Left hindlimb (tissue), 1 donor: ENCODE measurements at places on chromosomes 1 and 21.

- DNase-seq = no peak
These were observed 33.6 kb downstream of the CD55 start for GRCh38 chr1:207355060-207355459.

GRCh38 chr1:180280617-180281016, 50.6 kb downstream of the LHX4 start:
- DNase-seq = no peak

GRCh38 chr21:36384885-36385232, 333 bp upstream of the CHAF1B start:
- DNase-seq = no peak

DNA sequence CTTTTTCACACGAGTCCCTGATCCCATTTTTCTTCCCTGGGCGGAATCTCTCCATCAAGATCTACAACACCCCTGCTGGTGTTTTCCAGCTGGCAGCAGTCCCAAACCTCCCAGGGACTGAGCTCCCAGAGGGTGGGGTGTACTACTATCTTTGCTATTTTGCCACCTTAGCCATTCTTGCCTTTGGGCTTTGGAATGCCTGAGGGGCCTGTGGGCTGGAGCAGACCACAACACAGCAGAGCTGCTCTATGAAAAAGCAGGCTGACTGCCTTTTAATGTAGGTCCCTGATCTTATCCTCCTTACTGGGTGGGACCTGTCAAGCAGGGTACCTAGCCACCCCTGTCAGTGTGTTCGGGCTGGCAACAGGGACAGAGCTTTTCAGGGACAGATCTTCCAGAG, 91.9 kb downstream of the KCNT2 start:
- DNase-seq = no peak

DNA sequence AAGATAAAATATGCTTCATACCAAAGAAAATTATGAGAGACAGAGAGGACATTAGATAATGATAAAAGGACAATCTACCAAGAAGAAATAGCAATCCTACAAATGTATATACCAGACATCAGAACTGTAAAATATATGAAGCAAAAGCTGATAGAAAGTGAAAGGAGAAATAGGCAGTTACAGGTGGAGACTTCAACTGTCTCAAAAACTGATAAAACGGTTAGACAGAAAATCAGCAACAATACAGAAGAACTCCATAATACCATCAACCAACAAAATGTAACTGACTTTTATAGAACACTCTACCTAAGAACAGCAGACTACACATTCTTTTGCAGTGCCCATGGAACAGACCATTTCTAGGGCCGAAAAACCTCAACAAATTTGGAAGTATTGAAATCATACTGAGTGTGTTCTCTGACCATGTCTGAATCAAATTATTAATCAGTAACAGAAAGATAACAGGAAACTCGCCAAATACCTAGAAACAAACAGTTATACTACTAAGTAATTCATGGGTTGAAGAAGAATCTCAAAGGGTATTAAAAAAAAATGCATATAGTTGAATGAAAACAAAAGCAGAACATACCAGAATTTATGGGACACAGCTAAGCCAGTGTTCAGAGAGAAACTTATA, 132.1 kb downstream of the RPS6KC1 start:
- DNase-seq = no peak

GRCh38 chr1:215004121-215004827, 78.3 kb upstream of the KCNK2 start:
- DNase-seq = peak; percentile 46

DNA sequence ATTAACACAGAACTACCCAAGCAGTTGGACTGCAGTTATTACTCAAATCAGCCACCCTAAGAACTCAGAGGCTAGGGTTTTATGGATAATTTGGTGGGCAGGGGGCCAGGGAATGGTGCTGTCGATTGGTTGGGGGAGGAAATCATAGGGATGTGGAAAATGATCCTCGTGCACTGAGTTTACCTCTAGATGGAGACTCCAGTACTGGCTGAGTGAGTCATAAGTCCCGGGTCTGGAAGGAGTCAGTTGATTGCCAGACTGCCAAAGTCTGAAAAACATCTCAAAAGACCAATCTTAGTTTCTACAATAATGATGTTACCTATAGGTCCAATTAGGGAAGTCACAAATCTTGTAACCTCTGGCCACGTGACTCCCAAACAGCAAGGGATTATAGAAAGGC, 257.5 kb upstream of the PRMT6 start:
- DNase-seq = no peak

DNA sequence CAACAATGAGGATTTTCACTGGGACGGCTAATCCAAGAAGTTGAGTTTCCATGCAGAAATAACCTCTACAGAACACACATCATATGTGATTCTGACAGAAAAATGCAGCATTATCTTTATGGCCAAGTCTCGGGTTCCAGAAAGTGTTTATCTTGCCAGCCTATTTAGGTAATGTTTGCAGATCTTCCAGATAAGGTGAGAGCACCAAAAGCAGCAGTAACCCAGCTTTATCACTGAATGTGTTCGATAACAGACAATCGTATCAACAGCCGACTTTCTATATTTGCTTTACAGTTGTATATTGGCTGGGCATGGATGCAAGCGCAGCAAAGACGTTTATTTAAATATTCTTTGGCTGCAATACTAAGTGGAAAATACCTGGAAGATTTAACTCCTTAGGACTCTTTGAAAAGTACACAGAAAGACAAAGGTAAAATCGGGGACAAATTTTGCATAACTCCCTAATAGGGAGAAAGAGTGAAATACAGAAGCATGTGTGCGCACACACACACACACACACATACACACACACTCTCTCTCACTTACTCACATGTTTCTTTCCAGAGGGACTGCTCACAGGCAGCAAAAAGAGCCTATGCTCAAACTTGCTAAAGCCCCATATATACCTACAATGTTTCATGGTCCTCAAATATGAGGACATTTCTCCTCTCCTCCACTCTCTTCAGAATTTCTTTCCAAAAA, 3.0 kb upstream of the CTSK start:
- no peak for DNase-seq

DNA sequence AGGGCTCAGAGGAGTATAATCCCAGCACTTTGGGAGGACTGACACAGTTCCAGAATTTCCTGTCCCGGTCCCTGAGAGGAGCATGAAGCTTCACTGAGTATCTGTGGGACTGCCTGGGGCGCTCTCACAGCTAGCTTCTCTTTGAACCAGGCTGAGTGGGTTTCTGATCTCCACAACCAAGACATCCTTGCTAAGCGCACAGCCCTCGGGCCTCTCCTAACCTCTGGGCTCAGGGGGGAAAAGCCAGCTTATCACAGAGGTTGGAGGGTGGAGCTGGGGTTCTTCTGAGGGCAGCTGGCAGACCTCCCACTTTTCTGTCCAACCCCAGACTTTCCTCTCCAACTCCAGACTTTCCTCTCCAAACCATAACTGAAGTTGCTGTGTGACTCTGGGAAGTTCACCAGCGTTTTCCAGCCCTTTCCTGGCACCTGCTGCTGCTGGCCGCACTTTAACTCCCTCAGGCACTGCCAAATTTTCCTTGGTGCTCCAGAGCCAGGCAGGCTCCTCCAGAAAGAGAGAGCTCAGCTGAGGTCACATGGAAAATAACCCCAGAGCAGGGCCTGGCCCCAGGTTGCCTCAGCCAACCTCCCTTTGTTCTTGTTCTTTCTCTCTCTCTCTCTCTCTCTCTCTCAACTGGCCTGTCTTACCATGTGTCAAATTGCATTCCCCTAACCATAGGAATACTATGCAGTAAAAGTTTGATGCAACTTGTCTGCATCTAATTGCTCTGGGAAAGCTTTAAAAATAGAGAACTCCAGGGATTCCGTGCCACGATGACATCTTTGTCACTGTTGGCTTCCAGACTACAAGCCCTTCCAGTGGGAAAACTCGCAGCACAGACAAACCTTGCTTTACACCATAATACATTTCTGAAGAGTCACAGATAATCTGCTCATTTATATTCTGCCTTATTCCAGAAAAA, 49.5 kb downstream of the OLFML2B start:
- DNase-seq = peak; percentile 67

- DNase-seq = no peak
These were observed 42.7 kb upstream of the SLC22A15 start for GRCh38 chr1:115933625-115934024.

DNA sequence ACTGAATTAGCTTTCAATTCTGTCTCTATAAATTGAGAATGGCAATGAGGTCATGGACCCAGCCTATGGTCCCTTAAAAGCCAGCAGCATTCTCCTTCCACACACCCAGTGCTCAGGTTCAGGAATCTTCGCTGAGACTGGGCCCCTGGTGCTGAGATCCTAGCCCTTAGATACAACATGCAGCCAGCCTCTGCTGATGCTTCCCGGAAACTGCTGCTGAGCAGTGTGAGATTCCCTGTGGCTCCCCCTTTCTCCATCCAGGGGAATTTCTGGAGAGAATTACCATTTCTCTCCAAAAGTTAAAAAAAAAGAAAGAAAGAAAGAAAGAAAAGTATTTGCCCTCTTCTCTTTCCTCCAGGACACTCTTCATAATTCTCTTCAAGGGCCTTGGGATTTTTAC, 31.7 kb upstream of the RALGPS2 start:
- no peak for DNase-seq

DNA sequence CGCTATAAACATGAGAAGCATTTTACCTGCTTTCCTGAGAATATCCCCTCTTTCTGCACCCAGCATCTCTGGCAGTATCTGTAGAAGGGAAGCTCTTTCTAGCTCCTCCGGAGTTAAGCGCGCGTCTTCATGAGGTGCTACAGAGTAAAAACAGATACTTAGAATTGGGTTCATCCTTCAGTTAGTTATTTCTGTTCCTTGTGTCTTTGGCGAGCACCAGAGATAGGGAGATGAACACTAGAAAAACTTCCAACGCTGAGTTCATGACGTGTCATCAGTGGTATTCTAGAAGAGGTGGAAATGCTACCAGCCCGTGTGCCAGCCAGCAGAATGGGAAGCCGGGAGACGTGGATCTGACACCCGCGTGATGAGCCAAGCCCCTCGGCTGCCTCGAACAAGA, 2.1 kb downstream of the UTS2 start:
- no peak for DNase-seq

DNA sequence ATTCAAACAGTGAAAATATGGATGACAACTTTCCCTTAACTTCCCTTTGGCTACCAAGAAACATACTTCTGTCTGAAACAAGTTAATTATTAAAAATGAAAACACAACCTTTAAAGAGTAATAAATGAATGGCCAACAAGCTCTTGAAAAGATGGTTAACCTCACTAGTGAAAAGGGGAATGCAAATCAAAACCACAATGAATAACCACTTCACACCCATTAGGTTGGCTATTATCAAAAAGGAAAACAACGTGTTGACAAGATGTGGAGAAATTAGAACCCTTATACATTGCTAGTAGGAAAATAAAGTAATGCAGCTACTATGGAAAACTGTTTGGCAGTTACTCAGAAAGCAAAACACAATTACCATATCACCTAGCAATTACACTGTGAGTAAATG, 14.1 kb downstream of the COP1 start:
- DNase-seq = no peak

GRCh38 chr1:221782477-221782876, 40.6 kb upstream of the DUSP10 start:
- DNase-seq = no peak

GRCh38 chr1:36463463-36463802, 751 bp downstream of the MRPS15 start:
- no peak for DNase-seq

- DNase-seq = no peak
These were observed 14.1 kb upstream of the TRAPPC10 start for GRCh38 chr21:43997766-43998742.
